A673 (cell line): ENCODE measurements at places on chromosomes 13 and 19. TPM values are rescaled to one million over a fixed set of nuclear protein-coding genes. Genes with fewer than 3 reads are reported as not detected.

ZNF177 gene
- 2.7 and 3.8 TPM in 2 replicates for total RNA-seq

GRCh38 chr13:98396071-98396710 is 180.7 kb downstream of the STK24 start:
- no peak for DNase-seq

GRCh38 chr13:49561062-49561410 is 24.3 kb downstream of the RCBTB1 start:
- DNase-seq: no peak

- DNase-seq: no peak
Measured at GRCh38 chr19:2546128-2547032, 70.5 kb downstream of the GADD45B start.

GRCh38 chr19:10603084-10603872 is 16.2 kb upstream of the AP1M2 start:
- DNase-seq: peak; percentile 65

TMEM150B gene
- total RNA-seq: not detected in 2 replicates
